ENCODE measurements at places on chromosomes 12 and 14. TPM values are rescaled to one million over a fixed set of nuclear protein-coding genes. Genes with fewer than 3 reads are reported as not detected.

GLIPR1L1 gene
- total RNA-seq: not detected

RAB15 gene
- 6.5 TPM for total RNA-seq

RD3L gene
- not detected for total RNA-seq

REC8 gene
- total RNA-seq: 145 TPM

ZDHHC22 gene
- not detected for total RNA-seq

CDK2 gene
- 28.0 TPM for total RNA-seq

DNA sequence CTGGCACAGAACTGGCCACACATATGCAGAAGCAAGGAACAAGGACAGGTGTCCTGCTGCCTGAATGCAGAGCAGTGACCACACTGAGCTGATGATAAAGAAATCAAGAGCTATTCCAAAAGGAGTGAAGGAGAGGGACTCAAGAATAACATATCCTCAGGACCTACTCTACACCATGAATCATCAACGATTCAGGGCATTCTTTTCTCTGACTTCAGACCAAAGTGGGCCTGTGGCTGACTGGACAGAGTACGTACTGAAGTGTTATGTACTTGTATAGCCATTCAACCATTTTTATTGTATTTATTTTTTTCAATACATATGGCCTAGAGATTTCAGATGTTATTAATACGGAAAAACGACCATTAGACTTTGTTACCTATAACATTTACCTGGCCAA lies 177.5 kb upstream of the TMTC1 start:
- H3K27ac ChIP-seq: no peak overlapping the region
- no peaks in the 10 kb centered on the region for H3K36me3 ChIP-seq
- H3K4me1 ChIP-seq: no peaks in the 10 kb centered on the region
- no peak overlapping the region for H3K4me3 ChIP-seq

- no peaks in the 10 kb centered on the region for H3K4me1 ChIP-seq
- no peaks in the 10 kb centered on the region for H3K27me3 ChIP-seq
- H3K36me3 ChIP-seq: no peaks in the 10 kb centered on the region
- no peak for DNase-seq
- no peak overlapping the region for H3K27ac ChIP-seq
These were observed 47.0 kb downstream of the C12orf50 start for GRCh38 chr12:87982208-87982607.

DNA sequence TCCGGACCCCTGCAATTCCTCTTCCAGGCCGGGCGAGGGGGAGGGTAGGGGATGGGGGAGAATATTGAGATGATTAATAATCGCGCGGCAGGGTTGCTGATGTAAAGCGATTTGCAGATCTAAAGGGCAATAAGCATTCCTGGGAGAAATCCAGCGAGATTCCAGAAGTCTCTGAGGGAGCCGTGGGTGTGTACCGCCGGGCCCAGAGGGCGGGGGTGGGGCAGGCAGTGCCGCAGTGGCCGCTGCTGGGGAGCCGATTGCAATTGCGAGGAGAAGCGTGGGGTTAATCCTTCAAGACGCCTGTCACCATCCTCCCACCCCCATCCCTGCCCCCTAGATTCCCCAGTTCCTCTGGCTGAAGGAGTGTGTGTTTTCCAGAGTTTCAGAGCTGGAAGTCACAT lies 16.4 kb downstream of the FOS start:
- peaks cover 11% of the 10 kb centered on the region for H3K27me3 ChIP-seq
- peaks cover 29% of the 10 kb centered on the region for H3K4me1 ChIP-seq
- peak overlapping the region; percentile 87 for H3K27ac ChIP-seq
- no peak for DNase-seq
- no peaks in the 10 kb centered on the region for H3K36me3 ChIP-seq

GRCh38 chr12:116539361-116539771 lies 19.8 kb upstream of the MAP1LC3B2 start:
- H3K27ac ChIP-seq: no peak overlapping the region
- DNase-seq: no peak

GRCh38 chr14:98466807-98467206 lies 805.2 kb downstream of the BCL11B start:
- no peaks in the 10 kb centered on the region for H3K4me1 ChIP-seq
- H3K36me3 ChIP-seq: no peaks in the 10 kb centered on the region
- no peak for DNase-seq
- no peak overlapping the region for H3K27ac ChIP-seq

DNA sequence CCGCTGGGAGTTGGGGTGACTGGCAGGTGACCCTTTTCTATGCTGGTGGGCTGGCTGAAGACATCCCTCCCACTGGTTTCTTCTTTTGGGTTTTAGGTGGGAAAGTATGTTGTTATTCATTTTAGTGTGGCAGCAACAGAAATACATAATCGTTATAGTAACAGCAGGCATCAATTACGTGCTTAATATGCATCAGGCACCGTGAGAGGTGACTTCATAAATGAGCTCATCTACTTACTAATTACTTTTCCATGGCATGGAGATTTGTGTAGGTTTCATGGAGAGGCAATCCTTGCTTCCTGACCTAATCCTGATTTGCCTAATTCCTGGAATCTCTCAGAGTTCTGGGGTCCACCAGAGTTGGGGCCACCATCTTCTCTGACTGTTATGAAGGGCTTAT lies 13.4 kb upstream of the CELA1 start:
- no peak overlapping the region for H3K27ac ChIP-seq
- H3K4me1 ChIP-seq: no peaks in the 10 kb centered on the region
- H3K36me3 ChIP-seq: peaks cover 16% of the 10 kb centered on the region
- H3K4me3 ChIP-seq: no peak overlapping the region

DNA sequence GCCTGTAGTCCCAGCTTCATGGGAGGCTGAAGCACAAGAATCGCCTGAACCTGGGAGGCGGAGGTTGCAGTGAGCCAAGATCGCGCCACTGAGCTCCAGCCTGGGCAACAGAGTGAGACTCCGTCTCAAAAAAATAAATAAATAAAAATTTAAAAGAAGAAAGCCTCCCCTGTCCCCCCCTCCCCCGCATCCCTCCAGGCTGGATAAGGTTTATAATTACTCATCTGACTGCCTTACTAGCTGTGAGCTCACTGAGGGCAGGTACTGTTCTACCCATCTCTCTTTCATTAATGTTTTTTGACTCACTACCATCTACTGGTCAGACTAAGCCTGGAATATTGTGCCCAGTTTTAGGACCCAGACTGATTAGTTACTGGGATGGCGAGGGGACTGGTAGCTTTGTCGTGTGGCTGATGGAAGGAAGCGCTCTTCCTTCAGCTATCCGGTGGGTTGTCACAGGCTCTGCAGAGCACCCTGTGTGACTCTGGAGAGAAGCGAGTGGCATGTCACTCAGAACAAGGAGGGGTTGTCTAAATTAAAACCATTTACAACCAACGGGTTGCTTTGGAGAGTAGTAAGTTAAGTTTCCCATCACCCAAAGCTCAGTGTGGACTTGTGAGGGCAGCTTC lies 16.9 kb downstream of the EVL start:
- H3K4me1 ChIP-seq: peaks cover 100% of the 10 kb centered on the region
- H3K4me3 ChIP-seq: peak overlapping the region; percentile 80
- no peaks in the 10 kb centered on the region for H3K27me3 ChIP-seq
- H3K36me3 ChIP-seq: peaks cover 60% of the 10 kb centered on the region
- H3K27ac ChIP-seq: peak overlapping the region; percentile 95

GRCh38 chr12:77615332-77615731 lies 215.4 kb upstream of the NAV3 start:
- H3K36me3 ChIP-seq: no peaks in the 10 kb centered on the region
- no peaks in the 10 kb centered on the region for H3K4me1 ChIP-seq
- no peak for DNase-seq
- H3K27ac ChIP-seq: no peak overlapping the region
- no peaks in the 10 kb centered on the region for H3K27me3 ChIP-seq

- H3K4me1 ChIP-seq: no peaks in the 10 kb centered on the region
- no peak for DNase-seq
- H3K27me3 ChIP-seq: no peaks in the 10 kb centered on the region
- no peaks in the 10 kb centered on the region for H3K36me3 ChIP-seq
- H3K27ac ChIP-seq: no peak overlapping the region
These were observed 58.3 kb upstream of the JDP2 start for GRCh38 chr14:75369506-75369905.

GRCh38 chr12:6548556-6548955 lies 7.3 kb downstream of the IFFO1 start:
- H3K4me1 ChIP-seq: peaks cover 19% of the 10 kb centered on the region
- H3K36me3 ChIP-seq: peaks cover 59% of the 10 kb centered on the region
- no peak overlapping the region for H3K4me3 ChIP-seq
- H3K27me3 ChIP-seq: no peaks in the 10 kb centered on the region
- DNase-seq: no peak

GRCh38 chr12:93536766-93537488 lies 35.5 kb upstream of the SOCS2 start:
- H3K4me3 ChIP-seq: peak overlapping the region; percentile 0
- peak overlapping the region; percentile 26 for H3K27ac ChIP-seq
- no peaks in the 10 kb centered on the region for H3K27me3 ChIP-seq

- H3K4me3 ChIP-seq: peak overlapping the region; percentile 82
- DNase-seq: peak; percentile 46
- H3K27me3 ChIP-seq: no peaks in the 10 kb centered on the region
- H3K36me3 ChIP-seq: no peaks in the 10 kb centered on the region
- peak overlapping the region; percentile 87 for H3K27ac ChIP-seq
These were observed 1.6 kb downstream of the SLC16A7 start for GRCh38 chr12:59597385-59597781.

DNA sequence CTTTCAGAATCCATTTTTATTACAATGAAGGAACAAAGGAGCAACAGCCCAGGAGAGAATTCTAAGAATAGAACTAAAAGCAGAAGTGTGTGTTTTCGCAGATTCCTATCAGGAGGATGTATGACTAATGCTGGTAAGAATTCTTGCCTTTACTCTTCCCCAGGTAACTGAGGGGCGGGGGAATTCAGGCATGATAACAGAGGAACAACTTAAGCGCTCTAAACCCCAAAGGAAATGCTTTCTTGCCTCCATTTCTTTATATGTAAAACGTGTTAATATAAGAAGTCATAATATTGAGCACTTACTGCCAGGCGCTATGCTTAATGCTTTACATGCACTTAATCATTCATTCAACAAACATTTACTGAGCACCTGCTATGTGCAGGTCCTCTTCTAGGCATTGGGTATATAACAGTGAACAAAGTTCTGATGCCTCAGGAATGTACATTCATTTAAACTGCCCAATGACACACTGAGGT lies 4.5 kb downstream of the HCAR1 start:
- H3K4me1 ChIP-seq: peaks cover 3% of the 10 kb centered on the region
- H3K4me3 ChIP-seq: no peak overlapping the region
- no peak overlapping the region for H3K27ac ChIP-seq
- H3K27me3 ChIP-seq: no peaks in the 10 kb centered on the region
- no peaks in the 10 kb centered on the region for H3K36me3 ChIP-seq

GRCh38 chr14:46325777-46326176 lies 325.8 kb downstream of the RPL10L start:
- no peaks in the 10 kb centered on the region for H3K36me3 ChIP-seq
- no peak overlapping the region for H3K4me3 ChIP-seq
- no peaks in the 10 kb centered on the region for H3K4me1 ChIP-seq

- no peak for DNase-seq
- no peaks in the 10 kb centered on the region for H3K4me1 ChIP-seq
- no peak overlapping the region for H3K27ac ChIP-seq
- no peaks in the 10 kb centered on the region for H3K36me3 ChIP-seq
These were observed 2.4 kb downstream of the SLC35F4 start for GRCh38 chr14:57863471-57863870.

Data from CD4-positive, CD25-positive, alpha-beta regulatory T cell (primary cell).